ENCODE measurements at places on chromosomes 13 and 19.

DNA sequence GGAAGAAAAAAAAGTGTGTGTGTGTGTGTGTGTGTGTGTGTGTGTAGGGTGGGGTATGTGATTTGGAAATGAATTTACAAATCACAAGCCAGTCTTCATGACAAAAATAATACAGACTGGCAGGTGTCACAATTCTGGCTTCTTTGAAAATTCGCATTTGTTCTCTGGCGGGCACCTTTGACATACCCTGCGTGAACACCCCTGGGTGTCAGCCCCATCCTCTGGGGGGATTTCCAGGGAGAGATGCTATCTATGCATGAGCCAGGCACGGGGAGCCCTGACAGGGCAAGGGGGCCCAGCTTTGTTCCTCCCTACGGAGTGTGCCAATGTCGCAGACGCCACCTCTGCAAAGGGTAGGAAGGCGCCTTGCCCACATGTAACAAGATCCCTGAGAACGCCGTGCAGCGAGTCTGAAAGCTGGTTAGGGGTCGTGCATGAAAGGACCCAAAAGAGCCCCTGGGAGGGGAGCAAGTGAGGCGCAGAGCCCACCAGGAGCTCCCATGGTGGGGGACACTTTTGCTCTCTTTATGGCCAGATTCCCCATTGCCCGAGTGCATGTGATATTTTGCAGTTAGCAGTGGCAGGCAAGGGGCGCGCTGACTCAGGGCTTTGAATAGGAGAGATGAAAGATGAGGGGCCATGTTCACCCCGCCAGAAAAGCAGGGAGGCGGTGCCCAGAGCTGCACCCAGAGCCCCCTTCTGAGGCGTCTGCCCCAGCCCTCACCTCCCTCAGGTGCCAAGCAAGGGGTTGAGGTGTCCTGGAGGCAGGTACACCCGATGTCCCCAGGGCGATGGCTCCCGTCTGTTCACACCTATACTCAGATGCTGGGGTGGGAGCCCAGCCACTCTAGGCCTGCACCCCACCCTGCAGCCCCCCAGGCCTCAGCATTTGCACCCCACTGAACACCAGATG is 45.3 kb downstream of the KLF2 start:
- no peak for DNase-seq

- DNase-seq, result no peak
Measured at GRCh38 chr13:22235950-22236290, 565.0 kb downstream of the FGF9 start.

GRCh38 chr13:29448174-29448573 is 147.3 kb downstream of the SLC7A1 start:
- DNase-seq, result no peak

- no peak for DNase-seq
Measured at GRCh38 chr13:113420232-113420631, 33.1 kb downstream of the ADPRHL1 start.

GRCh38 chr19:23762884-23763711 is 4.4 kb upstream of the ZNF681 start:
- peak; percentile 63 for DNase-seq

DNA sequence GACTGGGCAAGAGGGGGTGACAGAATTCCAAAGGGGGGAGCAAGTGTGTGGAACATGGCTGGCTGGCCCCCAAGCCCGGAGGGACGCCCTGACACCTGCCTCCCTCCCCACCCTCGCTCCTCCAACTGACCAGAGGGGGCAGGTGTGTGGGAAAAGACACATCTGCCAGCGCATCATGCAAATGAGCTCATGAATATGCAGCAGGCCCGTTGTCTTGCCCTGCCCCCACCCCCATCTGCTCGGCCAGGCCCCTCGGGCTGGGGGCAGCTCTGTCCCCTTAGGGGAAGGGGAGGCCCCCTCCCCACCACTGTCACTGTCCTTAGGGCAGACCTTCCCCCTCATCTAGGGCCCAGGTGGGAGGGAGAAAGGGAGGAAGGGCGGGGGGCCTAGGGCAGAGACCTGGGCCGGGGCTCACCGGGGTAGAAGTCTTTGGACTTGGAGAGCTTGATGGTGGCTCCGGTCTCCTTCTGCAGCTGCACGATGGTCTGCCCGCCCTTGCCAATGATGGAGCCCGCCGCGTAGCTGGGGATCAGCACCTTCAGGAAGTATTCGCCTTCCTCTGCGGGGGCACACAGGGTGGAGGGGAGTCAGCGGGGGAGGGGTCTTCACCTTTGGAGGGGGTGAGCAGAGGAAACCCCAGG is 12.9 kb downstream of the NOVA2 start:
- DNase-seq, result no peak

GRCh38 chr19:16202320-16203255 is 4.9 kb downstream of the AP1M1 start:
- DNase-seq, result no peak

DNA sequence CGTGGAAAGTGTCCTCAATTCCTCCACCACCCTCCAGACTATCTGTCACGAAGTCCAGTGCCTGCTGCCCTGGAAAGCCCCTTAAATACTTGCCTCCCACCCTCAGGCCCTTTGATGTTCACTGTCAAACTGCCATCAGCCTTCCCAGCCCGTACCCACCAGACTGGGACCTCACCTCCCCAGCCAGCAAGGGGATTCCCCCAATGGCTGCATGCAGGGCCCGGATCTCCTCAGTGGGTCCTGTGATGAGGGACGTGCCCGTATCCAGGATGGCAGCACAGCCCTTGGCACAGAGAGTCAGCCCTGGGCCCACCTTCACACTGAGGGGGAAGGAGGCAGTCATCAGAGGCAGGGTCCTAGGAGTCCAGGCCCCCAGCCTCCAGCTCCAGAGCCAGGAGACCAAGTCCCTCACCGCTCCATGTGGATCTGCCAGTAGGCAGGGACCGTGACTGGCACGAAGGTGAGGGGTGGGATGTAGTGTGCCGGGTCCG is 6.1 kb downstream of the NAPSA start:
- no peak for DNase-seq

DNA sequence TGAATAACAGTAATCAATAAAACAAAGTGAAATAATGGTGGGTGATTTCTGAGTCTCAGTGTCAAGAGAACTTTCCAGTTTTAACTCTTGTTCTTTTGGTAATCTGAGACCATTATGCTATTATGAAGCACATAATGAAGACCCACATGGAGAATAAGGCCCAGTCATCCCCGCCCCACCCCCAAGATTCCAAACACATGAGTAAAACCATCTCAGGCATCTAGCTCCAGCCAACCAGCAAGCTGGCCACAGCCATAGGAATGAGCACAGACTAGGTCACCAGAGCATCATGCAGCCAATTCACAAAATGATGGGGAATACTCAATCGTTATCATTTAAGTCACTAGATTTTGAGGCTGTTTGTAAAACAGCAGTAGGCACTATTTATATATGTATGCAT is 1769.0 kb upstream of the PCDH20 start:
- DNase-seq, result peak; percentile 95

GRCh38 chr13:101774393-101774792 is 321.9 kb downstream of the ITGBL1 start:
- DNase-seq, result no peak

DNA sequence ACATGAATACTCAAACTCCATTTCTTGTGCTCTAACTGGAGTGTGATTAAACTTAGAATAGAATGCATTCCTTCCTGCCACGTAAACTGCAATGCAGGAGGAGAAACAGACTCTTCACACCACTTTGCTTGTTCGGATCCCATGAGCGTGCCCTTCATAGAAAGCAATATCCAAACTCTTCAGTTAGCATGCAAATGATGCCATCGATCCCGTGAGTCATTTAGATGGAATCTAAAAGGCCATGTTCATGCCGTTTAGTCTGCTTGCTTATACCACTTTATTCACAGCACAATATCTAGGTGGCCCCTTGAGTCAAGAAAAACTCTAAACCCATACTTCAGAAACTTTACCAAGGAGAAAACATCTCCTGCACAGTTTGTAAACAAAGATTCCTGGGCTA is 225.8 kb downstream of the OXGR1 start:
- DNase-seq, result peak; percentile 44

DNA sequence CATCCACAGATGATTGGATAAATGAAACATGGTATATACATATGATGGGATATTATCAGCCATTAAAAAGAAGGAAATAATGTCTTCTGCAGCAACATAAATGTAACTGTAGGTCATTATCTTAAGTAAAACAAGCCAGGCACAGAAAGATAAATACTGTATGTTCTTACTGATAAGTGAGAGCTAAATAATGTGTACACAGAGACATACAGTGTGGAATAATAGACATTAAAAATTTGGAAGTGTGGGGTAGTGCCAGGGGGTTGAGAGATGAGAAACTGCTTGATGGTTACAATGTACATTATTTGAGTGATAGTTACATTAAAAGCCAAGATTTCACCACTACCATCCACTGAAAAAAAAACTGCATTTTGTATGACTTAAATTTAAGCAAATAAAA is 26.0 kb upstream of the GPC6 start:
- no peak for DNase-seq

- DNase-seq, result no peak
Measured at GRCh38 chr19:19637523-19638251, 5.8 kb downstream of the GMIP start.

DNA sequence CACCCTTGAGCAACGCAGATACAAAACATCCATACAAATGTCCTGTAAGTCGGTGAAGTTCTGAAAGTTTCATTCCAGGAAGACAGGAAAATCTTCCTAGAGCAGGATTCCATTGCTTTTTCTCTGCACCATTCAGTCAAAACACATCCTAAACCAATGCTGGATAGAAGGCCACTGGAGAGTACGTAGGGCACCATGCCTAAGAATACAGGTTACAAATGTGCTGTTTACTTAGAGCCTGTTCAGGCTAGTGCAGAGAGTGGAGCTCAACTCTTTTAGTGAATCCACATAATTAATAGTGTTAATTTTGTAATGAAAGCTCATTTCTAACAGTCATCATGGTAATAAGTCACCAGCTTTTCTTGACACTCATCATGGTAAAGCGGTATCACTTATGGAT is 187.6 kb downstream of the NHLRC3 start:
- no peak for DNase-seq

DNA sequence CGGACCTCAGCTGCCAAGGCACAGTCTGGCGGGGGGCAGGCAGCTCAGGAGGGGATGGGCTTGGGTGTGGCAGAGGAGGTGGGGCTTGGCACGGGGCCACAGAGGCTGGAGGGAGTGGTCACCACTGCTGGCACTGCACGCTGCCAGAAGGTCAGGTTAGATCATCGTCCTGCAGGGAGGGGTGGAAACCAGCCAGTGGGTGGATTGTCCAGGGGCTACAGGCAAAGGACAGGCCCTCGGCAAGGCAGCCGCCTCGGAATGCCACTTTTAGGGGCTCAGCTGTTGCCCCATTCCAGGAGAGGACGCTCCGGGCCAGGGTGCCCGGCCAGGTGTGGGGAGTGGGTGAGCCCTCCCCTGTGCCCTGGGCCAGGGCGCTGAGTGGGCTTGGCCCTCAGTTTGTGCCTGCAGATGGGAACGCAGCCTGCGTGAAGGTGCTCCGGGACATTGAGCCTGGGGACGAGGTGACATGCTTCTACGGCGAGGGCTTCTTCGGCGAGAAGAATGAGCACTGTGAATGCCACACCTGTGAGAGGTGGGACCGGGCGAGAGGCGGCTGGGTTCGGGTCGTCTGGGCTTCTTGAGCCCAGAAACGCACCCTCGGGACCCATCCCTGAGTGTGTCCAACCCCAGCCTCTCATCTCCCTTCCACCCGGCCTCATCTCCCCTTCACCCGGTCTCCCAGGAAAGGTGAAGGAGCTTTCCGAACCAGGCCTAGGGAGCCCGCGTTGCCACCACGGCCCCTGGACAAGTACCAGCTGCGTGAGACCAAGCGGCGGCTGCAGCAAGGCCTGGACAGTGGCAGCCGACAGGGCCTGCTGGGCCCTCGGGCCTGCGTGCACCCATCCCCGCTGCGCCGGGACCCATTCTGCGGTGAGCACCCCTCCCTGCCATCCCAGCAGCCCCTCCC is 6.4 kb downstream of the KMT5C start:
- DNase-seq, result no peak

GRCh38 chr19:39156326-39157230 is 31.0 kb downstream of the PAK4 start:
- peak; percentile 16 for DNase-seq

DNA sequence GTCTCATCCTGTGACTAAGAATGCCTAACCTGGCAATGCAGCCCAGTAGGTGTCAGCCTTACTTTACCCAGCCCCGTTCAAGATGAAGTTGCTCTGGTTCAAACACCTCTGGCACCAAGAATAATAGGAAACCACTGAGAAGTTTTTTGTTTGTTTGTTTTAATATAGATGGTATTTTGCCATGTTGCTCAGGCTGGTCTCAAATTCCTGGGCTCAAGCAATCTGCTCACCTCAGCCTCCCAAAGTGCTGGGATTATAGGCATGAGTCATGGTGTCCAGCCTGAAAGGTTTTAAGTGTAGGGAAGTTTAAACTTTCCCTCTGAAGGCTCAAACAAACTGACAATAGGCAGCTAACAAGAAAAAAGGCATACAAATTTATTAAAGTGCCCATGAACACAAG is 51.2 kb upstream of the ABCC4 start:
- DNase-seq, result no peak

DNA sequence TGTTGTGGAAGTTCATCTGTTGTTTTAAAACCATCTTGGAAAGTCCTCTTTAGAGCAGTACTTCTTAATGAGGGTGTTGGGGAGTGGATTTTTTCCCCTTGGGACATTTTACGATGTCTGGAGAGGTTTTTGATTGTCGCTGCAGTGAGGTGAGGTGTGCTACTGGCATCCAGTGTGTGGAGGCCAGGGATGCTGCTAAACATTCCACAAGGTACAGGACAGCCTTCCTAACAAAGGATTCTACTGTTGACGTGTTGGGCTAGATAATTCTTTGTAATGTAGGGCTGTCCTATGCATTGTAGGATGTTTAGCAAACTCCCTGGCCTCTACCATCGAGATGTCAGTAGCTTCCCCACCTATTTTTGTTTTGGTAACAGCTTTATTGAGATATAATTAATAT is 33.3 kb downstream of the NAA16 start:
- no peak for DNase-seq

GRCh38 chr13:60016229-60016628 is 147.5 kb downstream of the DIAPH3 start:
- no peak for DNase-seq

GRCh38 chr19:48696353-48697010 is 711 bp downstream of the FUT2 start:
- DNase-seq, result peak; percentile 11

DNA sequence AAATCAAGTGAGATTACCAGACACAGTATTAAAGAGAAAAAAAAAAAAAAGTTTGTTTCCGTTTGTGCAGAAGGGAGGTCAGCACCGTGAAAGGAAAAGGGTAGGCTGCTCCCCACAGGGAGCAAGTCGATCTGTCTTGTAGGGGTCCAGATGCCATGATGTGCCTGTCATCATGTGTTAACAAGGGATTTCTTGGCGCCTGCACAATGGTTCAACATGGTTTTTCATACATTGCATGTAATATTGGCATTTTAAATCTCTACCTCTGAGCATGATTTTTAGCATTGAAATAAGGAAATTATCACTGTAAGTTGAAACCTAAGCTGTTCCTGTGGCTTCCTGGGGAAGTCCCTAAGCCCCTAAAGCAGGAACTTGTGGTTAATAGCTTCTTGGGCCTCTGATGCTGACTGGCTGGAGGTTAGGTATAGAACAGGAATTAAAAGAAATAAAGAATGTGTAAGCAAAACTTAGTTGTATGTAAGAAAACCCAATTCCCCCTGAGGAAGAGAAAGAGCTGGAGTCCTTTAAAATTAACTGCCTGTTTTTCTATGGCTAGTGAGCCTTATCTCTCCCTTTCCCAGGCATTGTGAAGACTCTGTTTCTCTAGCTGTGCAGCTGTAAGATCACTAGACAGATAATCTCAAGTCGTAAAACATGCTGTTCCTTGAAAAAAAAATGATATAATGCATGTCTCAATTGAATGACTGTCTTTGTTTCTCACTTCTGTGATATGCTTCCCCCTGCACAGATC is 7.4 kb upstream of the FCGBP start:
- DNase-seq, result peak; percentile 28
